ENCODE measurements at places on chromosomes 2 and 18.

DNA sequence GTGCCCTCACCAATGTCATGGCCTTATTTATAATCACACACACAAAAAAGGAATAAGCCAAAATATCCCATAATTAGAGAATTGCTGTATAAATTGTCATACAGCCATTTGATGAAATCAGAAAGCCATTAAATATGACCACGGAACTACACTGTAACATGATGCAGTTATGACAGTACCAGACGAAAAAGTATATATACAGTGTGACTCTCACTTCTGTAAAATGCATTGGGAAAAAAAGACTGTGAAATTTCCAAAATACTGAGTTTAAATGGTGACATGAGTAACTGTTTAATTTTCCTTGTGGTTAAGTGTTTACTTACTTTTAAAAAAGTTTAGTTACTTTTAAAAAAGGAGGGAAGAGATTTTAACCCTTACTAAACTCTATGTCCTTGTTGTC, 25.4 kb downstream of the UXS1 start:
- H3K27ac ChIP-seq: no peak overlapping the region
- H3K4me1 ChIP-seq: peaks cover 10% of the 10 kb centered on the region
- no peaks in the 10 kb centered on the region for H3K27me3 ChIP-seq
- DNase-seq: no peak

- H3K4me3 ChIP-seq: no peak overlapping the region
- DNase-seq: no peak
- H3K4me1 ChIP-seq: peaks cover 16% of the 10 kb centered on the region
- H3K36me3 ChIP-seq: no peaks in the 10 kb centered on the region
- H3K27me3 ChIP-seq: no peaks in the 10 kb centered on the region
- no peak overlapping the region for H3K27ac ChIP-seq
Measured at GRCh38 chr2:8628866-8629209, 53.0 kb upstream of the ID2 start.

- H3K27ac ChIP-seq: no peak overlapping the region
- H3K36me3 ChIP-seq: no peaks in the 10 kb centered on the region
- no peaks in the 10 kb centered on the region for H3K4me1 ChIP-seq
- H3K27me3 ChIP-seq: no peaks in the 10 kb centered on the region
Measured at GRCh38 chr2:199219551-199219950, 238.2 kb downstream of the SATB2 start.

DNA sequence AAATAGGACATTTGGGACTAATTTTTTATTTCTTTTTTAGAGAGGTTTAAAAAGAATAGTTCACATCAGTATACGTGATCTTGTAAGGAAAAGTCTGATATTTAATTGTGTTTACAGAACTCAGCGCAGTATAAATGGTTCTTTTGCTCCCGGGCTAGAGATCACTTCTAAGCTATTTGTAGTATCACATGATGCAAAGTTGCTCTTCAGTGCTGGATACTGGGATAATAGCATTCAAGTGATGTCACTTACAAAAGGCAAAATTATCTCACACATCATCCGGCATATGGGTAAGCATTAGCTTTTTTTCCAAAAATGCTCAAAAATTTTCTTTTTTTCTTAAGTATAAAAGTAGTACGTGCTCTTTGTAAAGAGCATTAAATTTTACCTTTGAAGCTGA, 37.4 kb upstream of the CYP20A1 start:
- H3K27ac ChIP-seq: no peak overlapping the region
- no peak overlapping the region for H3K4me3 ChIP-seq
- no peaks in the 10 kb centered on the region for H3K4me1 ChIP-seq
- no peaks in the 10 kb centered on the region for H3K27me3 ChIP-seq
- peaks cover 6% of the 10 kb centered on the region for H3K36me3 ChIP-seq

DNA sequence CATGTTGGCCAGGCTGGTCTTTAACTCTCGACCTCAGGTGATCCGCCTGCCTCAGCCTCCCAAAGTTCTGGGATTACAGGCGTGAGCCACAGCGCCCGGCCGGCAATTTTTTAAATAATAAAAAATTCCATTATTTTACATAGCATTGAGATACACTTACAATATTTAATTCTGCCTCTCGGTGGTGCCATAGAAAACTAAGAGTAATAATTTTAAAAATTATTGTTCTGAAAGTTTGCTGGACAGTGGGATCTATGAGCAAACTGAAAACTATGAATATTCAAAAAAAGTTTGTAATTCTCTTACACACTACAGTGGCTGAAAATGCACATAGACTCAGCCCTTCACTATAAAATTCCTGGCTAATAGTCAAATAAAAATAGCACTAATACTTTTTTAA, 90.9 kb upstream of the STON1 start:
- H3K27me3 ChIP-seq: no peaks in the 10 kb centered on the region
- DNase-seq: no peak
- H3K27ac ChIP-seq: no peak overlapping the region
- H3K4me3 ChIP-seq: no peak overlapping the region
- no peaks in the 10 kb centered on the region for H3K36me3 ChIP-seq
- H3K4me1 ChIP-seq: no peaks in the 10 kb centered on the region

DNA sequence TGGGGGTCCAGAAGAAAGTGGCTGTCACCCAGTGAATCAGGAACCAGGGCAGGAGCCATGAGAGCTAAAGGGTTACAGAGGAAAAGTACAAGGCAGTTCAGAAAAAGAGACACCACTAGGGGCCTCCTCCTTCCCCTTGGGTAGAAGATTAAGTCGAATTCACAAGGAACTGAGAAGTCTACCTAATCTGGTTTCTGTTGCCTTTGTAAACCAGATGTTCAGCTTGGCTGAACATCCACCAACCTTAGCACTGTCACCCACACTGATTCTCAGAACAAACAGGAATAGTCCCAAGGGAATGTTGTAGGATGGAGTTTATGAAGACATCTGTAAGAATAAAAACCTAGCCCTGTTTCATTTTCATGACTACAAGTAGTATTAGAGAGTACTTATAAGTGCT, 90.4 kb upstream of the NOSTRIN start:
- no peak overlapping the region for H3K27ac ChIP-seq
- no peaks in the 10 kb centered on the region for H3K36me3 ChIP-seq
- H3K4me3 ChIP-seq: no peak overlapping the region
- no peak for DNase-seq
- no peaks in the 10 kb centered on the region for H3K4me1 ChIP-seq
- H3K27me3 ChIP-seq: no peaks in the 10 kb centered on the region

DNA sequence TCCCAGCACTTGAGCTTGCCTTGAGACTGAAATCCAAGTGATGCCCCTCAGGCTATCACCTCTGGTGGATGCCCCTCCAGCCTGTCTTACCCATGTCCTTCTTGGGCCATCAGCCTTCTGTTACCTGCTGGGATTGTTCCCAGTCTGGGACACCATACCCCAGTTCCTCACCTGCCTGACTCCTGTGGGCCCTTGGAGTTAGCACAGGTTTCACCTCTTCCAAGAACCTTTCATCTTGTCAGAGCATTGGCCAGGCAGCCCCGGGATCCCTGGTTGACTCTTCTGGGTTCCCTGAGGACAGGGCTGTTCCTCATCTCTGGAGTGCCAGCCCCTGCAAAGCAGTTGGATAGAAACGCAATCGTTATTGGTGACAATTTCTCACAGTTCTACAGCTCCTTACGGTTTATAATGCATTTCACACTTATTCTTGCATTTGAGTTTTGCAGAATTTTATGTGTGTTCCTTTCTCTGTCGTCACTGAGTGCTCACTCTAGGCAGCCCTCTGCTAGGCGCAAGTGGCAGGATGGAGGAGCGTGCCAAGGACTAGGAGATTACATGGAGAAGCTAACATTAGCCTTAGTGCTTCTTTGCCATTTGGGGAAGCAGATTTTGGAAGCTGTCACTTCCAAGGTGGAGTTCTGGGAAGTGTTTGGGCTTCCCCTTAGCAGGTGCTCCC, 139.7 kb downstream of the DDX1 start:
- no peaks in the 10 kb centered on the region for H3K27me3 ChIP-seq
- H3K4me1 ChIP-seq: peaks cover 20% of the 10 kb centered on the region
- no peak for DNase-seq
- H3K27ac ChIP-seq: no peak overlapping the region
- no peak overlapping the region for H3K4me3 ChIP-seq

- H3K4me3 ChIP-seq: no peak overlapping the region
- no peaks in the 10 kb centered on the region for H3K4me1 ChIP-seq
- H3K36me3 ChIP-seq: no peaks in the 10 kb centered on the region
- H3K27me3 ChIP-seq: no peaks in the 10 kb centered on the region
- DNase-seq: no peak
Measured at GRCh38 chr2:80719607-80720006, 415.1 kb upstream of the LRRTM1 start.

GRCh38 chr2:198523710-198524109, 719.3 kb downstream of the PLCL1 start:
- no peak for DNase-seq
- H3K4me1 ChIP-seq: no peaks in the 10 kb centered on the region
- H3K4me3 ChIP-seq: no peak overlapping the region

- H3K36me3 ChIP-seq: no peaks in the 10 kb centered on the region
- no peak overlapping the region for H3K4me3 ChIP-seq
- DNase-seq: no peak
- no peaks in the 10 kb centered on the region for H3K4me1 ChIP-seq
- no peak overlapping the region for H3K27ac ChIP-seq
- no peaks in the 10 kb centered on the region for H3K27me3 ChIP-seq
Measured at GRCh38 chr2:170740660-170741059, 25.5 kb downstream of the SP5 start.

DNA sequence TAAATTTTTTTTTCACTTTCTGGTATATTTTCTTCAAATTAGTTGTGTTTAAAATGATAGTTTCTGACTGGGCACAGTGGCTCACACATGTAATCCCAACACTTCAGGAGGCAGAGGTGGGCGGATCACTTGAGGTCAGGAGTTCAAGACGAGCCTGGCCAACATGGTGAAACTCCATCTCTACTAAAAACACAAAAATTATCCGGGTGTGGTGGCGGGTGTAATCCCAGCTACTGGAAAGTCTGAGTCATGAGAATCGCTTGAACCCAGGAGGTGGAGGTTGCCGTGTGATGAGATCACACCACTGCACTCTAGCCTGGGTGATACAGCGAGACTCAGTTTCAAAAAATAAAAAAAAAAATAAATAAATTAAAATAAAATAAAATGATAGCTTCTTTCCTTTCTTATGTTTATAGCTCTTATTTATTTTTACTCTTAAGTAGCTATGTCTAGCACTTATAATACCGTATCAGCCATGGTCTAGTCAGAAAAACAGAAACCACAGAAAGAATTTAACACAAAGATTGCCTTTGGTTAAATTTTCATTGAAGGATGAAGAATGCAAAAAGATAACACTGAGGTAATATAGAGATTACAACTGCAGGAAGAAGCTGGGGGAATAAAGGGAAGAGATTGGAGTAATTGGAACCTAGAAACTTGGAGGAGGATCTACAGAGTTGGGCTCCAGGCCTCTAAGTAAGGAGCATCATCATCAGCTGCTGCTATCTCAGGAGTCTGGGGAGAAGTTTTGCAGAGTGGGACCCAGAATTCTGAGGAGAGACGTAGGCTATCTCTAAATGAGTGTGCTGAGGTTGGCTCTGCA, 54.7 kb upstream of the MBOAT2 start:
- no peak overlapping the region for H3K27ac ChIP-seq
- H3K27me3 ChIP-seq: no peaks in the 10 kb centered on the region
- H3K4me1 ChIP-seq: no peaks in the 10 kb centered on the region
- no peak overlapping the region for H3K4me3 ChIP-seq

DNA sequence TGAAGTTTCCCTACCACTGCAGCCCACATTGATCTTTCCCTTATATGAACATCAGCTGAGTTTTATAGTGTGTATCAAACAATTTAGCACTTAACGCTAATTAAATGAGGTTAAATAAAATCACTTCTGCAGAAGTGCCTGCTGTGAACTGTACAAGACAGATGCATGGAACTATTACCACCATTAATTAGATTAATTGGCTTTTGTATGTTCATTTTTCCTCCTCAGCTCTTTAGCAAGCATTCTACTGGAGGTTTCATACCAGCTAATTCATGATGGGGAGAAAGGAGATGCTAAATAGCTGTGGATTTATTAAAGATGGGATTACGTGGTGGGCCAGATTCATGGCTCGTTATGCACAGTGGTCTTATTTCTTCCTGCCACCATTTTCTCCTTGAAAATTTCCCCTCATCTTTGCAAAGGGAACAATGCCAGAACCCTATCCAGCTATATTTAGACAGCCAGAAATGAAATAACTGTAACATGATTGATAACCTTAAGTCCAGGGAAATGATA, 96.7 kb downstream of the CNTNAP5 start:
- H3K4me3 ChIP-seq: no peak overlapping the region
- no peaks in the 10 kb centered on the region for H3K27me3 ChIP-seq
- H3K27ac ChIP-seq: no peak overlapping the region
- no peaks in the 10 kb centered on the region for H3K4me1 ChIP-seq
- no peaks in the 10 kb centered on the region for H3K36me3 ChIP-seq

- H3K4me1 ChIP-seq: peaks cover 12% of the 10 kb centered on the region
- H3K27me3 ChIP-seq: peaks cover 2% of the 10 kb centered on the region
- H3K36me3 ChIP-seq: no peaks in the 10 kb centered on the region
- H3K4me3 ChIP-seq: no peak overlapping the region
Measured at GRCh38 chr2:109531221-109531620, 82.5 kb downstream of the SEPTIN10 start.

DNA sequence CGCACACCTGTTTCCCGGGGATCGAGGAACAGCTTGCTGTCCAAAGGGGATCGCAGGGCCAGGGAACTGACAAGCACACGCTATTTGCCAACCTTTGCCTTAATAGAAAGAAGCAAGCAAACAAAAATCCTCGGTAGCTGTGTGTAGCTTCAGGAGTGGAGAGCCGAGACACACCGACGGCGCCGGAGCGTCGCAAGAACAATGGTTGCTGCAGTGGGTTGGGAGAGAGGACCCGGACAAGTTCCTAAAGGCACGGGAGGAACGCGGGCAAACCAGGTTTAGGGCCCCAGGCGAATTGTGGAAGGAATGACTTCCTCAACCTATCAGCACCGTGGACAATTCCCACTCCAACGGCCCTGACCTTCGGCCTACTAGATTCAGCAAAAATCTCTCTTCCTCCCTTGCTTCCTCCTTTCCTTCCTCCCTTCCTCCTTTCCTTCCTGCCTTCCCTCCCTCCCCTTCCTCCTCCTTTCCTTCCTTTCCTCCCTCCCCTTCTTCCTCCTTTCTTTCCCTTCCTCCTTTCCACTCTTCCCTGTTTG, 4.9 kb upstream of the NEUROD1 start:
- no peaks in the 10 kb centered on the region for H3K36me3 ChIP-seq
- DNase-seq: no peak
- H3K4me3 ChIP-seq: no peak overlapping the region
- no peak overlapping the region for H3K27ac ChIP-seq
- peaks cover 78% of the 10 kb centered on the region for H3K27me3 ChIP-seq

- H3K27ac ChIP-seq: no peak overlapping the region
- H3K27me3 ChIP-seq: no peaks in the 10 kb centered on the region
- H3K36me3 ChIP-seq: no peaks in the 10 kb centered on the region
- no peak for DNase-seq
Measured at GRCh38 chr2:81647715-81648230, 1343.2 kb upstream of the LRRTM1 start.

- H3K4me3 ChIP-seq: no peak overlapping the region
- H3K27ac ChIP-seq: no peak overlapping the region
- H3K4me1 ChIP-seq: peaks cover 2% of the 10 kb centered on the region
Measured at GRCh38 chr2:37477921-37478320, 133.5 kb downstream of the QPCT start.

- no peak overlapping the region for H3K4me3 ChIP-seq
- no peaks in the 10 kb centered on the region for H3K27me3 ChIP-seq
- no peak for DNase-seq
- H3K36me3 ChIP-seq: peaks cover 13% of the 10 kb centered on the region
Measured at GRCh38 chr18:44945888-44946401, 265.3 kb downstream of the SETBP1 start.

Measured in spinal cord (tissue), 10 donors.